ENCODE measurements at places on chromosomes 11 and 22.

- H3K4me1 ChIP-seq = peaks cover 20% of the 10 kb centered on the region
- DNase-seq = no peak
- H3K36me3 ChIP-seq = peaks cover 1% of the 10 kb centered on the region
- no peaks in the 10 kb centered on the region for H3K27me3 ChIP-seq
- H3K27ac ChIP-seq = no peak overlapping the region
- peak overlapping the region; percentile 72 for H3K4me3 ChIP-seq
These were observed 711 bp upstream of the PHF21B start for GRCh38 chr22:45010532-45010900.

- DNase-seq = no peak
- no peaks in the 10 kb centered on the region for H3K27me3 ChIP-seq
- no peaks in the 10 kb centered on the region for H3K36me3 ChIP-seq
- no peak overlapping the region for H3K4me3 ChIP-seq
- H3K4me1 ChIP-seq = no peaks in the 10 kb centered on the region
These were observed 34.4 kb upstream of the HEPHL1 start for GRCh38 chr11:93986716-93987115.

- H3K36me3 ChIP-seq = no peaks in the 10 kb centered on the region
- DNase-seq = no peak
- no peaks in the 10 kb centered on the region for H3K27me3 ChIP-seq
- H3K4me1 ChIP-seq = peaks cover 3% of the 10 kb centered on the region
These were observed 368.3 kb downstream of the SHANK2 start for GRCh38 chr11:70883973-70884623.

DNA sequence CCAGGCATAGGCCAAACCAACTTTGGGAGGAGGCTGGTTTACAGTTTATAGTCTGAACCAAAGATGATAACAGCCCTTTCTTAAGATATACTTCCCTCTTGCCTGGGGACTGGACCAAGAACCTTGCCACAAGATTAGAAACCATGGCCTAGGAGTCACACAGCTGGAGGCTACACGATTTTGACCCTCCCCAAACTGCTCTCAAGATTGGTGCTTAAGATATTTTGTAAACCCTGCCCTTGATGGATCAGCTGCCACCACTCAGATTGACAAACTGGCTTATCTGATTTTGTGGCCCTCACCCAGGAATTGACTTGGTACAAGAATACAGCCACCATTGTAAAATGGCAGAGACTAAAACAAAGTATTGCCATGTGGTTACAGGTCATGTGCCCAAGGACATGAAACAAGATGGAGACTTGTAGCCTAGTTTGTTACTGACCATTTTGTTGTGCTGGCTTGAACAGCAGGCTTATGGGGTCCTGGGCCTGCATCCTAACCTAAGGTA is 17.4 kb upstream of the EI24 start:
- no peaks in the 10 kb centered on the region for H3K27me3 ChIP-seq
- H3K4me1 ChIP-seq = no peaks in the 10 kb centered on the region
- DNase-seq = no peak
- no peaks in the 10 kb centered on the region for H3K36me3 ChIP-seq

- H3K27ac ChIP-seq = no peak overlapping the region
- no peak for DNase-seq
- H3K27me3 ChIP-seq = no peaks in the 10 kb centered on the region
These were observed 68.3 kb upstream of the CADM1 start for GRCh38 chr11:115572551-115572950.

DNA sequence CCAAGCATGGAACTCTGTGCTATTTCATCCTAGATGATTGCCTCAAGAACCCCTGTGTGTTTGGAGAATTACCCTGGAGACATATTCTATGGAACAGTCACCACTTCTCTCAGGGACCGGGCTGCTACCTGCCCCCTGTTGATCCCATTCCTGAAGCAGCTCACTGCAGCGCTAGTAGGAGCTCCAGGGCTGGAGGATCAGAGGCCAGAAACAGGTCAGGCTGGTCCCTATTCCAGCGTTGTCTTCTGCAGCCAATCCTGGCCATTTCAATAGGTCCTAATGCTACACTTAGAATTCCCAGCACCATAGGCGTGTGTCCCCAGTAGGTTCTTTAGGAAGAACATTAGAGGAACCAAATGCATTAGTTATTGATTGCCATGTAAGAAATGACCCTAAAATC is 48.9 kb downstream of the BTG4 start:
- no peak overlapping the region for H3K27ac ChIP-seq
- no peaks in the 10 kb centered on the region for H3K36me3 ChIP-seq
- no peaks in the 10 kb centered on the region for H3K4me1 ChIP-seq
- no peak for DNase-seq
- H3K27me3 ChIP-seq = no peaks in the 10 kb centered on the region

DNA sequence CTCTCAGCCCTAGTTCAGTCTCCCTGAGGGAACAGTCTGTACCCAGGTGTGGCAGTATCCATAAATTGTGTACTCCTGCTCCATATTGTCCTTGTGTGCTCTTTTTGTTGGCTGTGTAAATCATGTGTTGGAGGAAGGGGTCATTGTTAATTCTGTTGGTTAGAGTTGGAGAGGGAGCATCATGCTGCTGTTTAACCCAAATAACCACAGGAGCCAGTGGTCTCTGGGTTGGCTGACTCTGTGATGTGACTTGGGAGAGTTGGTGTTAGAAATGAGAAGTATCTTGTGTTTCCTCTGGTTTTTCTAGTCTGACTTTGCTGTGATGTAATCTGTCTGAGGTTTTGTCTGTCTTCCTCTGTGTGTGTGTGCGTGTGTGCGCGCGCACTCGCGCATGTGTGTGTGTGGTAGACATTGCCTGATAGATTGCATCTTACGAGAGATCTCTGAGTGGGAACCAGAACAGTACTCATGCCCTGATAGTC is 30.5 kb downstream of the CTNND1 start:
- H3K4me1 ChIP-seq = peaks cover 9% of the 10 kb centered on the region
- no peaks in the 10 kb centered on the region for H3K27me3 ChIP-seq
- DNase-seq = no peak
- H3K27ac ChIP-seq = no peak overlapping the region

DNA sequence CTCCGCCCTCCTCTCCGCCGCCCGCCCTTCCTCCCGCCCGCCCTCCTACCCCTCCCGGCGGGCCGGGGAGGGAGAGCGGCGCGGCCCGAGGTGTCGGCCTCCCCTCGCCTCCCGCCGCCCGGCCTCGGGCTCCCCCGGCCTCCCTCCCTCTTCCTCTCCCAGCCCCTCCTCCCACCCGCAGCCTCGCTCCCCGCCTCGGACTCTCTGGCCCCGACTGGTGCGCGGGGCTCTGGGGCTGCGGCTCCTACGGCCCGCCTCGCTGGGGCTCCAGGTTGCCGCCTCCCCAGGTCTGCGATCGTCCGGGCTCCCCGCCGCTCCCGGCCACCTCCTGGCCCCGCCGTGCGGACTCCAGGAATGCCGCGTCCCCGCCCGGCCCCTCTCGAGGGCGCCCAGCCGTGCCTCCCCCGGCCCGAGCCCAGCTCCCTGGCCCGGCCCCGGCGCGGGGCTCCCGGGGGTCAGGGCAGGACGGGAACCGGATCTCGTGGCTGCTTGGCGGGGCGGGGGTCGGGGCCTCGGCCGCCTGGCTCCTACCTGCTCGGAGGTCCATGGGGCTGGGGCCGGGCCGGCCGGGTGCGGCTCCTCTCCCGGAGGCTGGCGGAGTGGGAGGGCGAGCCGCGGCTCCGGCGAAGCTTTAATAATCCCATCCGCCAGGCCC is at the start of gene CLCF1:
Gene CLCF1 (minus strand): TSS at position 606 of the 655 bp plus-strand sequence. CDS start 59 bp downstream, at position 547.
- no peak within 1 kb of the TSS for H3K27ac ChIP-seq
- H3K4me3 ChIP-seq = peak within 1 kb of the TSS; percentile 46
- no peak for DNase-seq
- H3K36me3 ChIP-seq = no peaks in the 10 kb centered on the region
- H3K4me1 ChIP-seq = no peaks in the 10 kb centered on the region

DNA sequence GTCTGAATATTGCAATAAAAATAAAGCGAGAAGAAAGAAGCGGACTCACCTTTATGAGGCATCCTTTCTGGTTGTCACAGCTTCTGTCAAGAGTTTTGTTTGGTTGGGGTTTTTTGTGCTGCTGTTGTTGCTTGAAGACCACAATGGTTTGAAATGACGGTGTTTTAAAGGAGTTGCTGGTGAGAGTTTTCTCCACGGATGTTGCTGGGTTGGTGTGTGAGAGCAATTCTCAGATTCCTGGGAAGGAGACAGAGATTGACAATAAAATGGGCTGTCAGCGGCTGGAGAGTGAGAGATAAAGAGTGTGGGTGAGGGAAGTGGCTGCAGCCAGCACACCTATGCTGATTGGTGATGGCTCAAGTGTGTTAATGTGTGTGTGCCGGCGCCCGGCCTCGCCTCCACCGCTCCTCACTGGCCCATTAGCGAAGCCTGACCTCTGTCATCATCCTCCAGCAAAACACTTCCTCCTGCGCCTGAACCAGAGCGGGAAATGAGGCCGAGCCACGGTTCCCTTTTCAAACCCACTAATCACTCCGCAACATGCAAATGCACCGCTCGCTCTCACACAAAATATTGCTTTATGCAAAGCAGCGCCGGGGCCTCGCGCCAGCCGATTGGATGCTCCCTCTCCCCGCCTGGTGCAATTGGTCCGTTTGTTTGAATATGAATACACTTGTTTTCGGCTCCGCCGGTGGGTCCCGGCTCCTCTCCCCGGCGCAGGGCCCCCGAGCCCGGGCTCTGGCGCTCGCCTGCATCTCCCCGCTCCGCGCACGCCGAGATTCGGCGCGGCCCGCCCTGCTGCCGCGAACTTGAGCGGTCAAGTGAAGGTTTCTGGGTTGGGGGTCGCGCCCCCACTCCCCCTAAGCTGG is at the start of gene PAX6:
Gene PAX6 (minus strand): TSS at position 544 of the 869 bp plus-strand sequence. CDS start 4,911 bp downstream, outside the sequence.
- H3K4me3 ChIP-seq = peak within 1 kb of the TSS; percentile 36
- no peak within 1 kb of the TSS for H3K27ac ChIP-seq
- no peaks in the 10 kb centered on the region for H3K36me3 ChIP-seq
- peaks cover 99% of the 10 kb centered on the region for H3K27me3 ChIP-seq
